ENCODE measurements at places on chromosomes 3 and 15.

DNA sequence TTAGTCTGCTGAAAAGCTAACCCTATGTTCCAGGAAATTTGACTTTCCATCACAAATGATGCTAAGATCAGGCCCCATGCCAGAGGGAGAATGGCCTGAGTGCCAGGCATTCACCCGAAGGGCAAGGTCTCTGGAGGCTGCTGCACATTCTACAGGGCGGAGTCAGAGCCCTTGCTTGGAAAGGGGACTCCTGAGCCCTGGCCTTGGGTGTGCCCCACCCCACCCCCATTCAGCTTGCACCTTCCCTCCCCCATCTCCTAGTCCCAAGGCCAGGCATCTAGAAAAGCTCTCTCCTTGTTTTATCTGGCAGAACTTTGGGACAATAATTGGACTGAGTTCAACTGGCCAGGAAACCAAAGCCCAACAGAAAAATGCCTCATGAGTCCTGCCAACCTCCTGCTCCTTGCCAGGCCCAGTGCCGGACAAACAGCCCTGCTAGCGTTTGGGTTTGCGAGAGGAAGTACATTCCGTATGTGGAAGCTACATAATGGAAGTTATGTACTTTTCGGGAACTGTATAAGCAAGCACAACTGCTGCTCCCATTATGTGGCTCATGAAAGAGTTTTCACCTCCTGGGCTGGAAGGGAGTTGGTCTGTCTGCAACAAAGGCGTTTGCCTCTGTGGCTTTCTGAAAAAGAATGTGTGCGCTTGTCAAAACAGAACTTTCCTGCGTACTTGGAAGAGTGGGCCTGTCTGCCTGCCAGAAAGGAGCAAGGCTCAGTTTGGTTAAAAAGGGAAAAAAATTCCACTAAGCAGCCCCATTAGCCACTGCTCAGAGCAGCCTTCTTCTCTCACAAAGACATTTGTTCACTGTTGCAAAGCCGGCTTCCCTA, 321.5 kb upstream of the CTNNB1 start:
- DNase-seq: no peak

- DNase-seq: no peak
These were observed 74.2 kb upstream of the POU1F1 start for GRCh38 chr3:87350367-87351199.

DNA sequence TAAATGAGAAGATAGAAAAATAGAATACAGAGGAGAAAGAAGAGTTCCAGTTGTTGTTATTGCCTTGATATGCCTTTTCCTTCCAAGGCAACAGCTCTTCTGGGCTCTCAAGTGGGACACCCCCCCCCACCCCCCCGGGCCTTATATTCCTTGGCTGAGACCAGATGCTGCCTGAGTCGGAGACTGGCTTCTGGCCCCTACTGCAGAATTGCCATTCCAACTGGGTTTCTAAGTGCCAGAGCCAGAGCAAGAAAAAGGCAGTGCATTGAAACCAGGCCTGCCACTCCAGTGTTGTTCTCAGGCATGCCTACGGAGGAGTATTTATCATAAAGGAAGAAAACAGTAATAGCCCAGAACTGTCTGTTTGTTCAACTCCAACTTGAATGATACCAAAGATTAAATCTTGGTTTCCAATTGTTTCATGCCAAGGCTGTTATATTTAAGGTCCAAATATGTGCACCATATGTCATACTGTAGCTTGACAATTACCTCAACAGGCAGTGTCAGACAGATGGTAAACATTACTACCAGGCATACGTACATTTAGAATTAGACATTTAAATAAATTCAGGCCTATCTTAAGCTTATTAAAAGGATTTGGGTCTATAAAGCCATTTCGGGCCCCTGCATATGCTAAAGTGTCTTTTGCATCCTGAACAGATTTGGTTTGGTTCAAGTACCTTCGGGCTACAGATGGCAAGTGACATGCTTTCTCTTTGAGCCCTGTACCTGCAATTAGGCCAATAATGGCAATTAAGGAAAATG, 209.9 kb upstream of the SEMA6D start:
- no peak for DNase-seq

DNA sequence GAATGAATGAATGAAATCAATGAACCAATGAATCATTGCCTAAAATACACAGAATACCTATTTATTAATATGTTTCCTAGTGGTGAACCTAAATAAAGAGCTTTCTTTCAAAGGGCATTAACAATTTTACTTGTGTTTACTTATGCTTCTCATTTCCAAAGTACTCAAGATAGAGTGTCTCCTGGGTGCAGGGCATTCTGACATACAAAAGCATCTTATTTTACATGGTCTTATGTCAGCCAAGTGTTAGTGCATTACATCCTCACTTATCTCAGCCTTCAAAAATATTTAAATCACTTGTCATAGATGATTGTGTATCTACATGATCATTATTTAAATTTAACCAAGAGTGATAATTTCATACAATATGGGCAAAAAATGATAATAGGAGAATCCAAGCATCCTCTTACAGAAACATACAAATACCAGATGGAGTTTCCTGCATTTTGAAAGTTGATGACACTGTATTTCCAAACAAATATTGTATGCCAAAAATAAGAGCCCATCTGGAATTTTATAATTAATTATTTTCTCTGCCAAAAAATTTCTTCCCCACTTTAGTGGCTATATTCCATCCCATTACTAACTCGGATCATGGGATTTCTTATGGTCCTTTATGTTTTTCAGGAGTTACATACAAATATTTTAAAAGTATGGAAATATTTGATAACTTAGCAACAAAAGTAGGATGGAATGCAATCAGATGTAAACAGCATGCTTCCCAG, 279.0 kb downstream of the RBMS3 start:
- DNase-seq: no peak

DNA sequence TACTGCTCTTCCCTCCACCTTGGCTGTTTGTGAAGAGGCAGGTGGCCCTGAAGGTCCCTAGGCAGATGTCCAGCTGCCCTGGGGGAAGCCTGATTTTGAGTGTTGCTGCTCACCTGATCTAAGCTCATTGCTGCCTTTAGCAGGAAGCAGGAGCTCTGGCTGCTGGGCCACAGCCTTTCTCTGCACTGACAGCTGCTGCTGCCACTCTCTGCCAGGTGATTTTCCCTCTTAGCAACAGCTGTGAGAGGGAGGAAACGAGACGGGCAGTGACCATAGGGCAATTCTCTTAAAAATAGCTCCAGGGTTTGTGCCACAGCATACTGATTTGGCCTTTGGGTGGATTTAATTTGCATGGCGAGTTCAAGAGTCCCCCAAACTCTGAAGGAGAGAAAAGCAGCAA, 415.8 kb upstream of the SEMA6D start:
- DNase-seq: no peak

GRCh38 chr15:64690578-64691296, 84.7 kb downstream of the RBPMS2 start:
- DNase-seq: no peak

GRCh38 chr3:127714866-127715265, 42.1 kb downstream of the ABTB1 start:
- no peak for DNase-seq

GRCh38 chr15:85142312-85142711, 160.7 kb downstream of the PDE8A start:
- DNase-seq: no peak

- no peak for DNase-seq
These were observed 530.8 kb downstream of the SOX2 start for GRCh38 chr3:182242489-182242942.

DNA sequence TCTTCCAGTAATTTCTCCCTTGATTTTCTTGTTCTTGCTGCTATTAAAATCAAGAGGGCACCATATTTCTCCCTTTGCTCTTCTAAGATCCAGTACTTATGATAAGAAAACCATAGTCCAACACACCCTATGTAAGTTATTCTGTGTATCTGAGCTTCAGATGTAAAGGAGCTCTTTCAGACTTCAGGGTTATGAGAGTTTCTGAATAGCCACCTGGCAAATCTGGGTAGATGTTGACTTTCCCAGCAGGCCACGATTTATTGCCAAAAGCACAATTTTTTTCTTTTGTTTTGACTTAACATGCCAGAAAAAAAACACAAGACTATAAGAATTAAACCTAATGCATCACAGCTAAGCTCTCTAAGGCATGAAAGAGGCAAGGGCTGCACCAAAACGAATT, 1045.0 kb downstream of the FHIT start:
- no peak for DNase-seq

DNA sequence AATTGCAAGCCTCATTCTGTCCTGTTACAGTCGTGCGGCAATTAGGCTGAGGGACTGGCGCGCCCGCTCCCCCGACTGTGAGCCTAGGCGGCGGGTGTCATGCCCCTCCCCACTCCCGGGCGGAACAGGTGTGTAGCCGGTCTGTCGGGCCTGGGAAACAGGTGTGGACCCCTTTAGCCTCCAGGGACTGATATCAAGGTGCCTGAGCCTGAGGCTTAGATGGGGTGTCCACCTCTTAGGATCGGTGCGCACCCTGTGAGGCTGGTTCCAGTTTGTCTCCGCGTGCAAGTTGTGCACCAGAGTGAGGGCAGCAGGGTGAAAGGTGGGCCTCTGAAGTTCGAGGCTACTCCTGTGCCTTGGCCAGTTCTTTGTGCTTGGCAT, 686 bp downstream of the VPS8 start:
- DNase-seq: peak; percentile 43

- DNase-seq: no peak
These were observed 40.7 kb downstream of the LDHAL6B start for GRCh38 chr15:59247364-59247763.

GRCh38 chr3:177567833-177568232, 370.6 kb upstream of the TBL1XR1 start:
- no peak for DNase-seq

DNA sequence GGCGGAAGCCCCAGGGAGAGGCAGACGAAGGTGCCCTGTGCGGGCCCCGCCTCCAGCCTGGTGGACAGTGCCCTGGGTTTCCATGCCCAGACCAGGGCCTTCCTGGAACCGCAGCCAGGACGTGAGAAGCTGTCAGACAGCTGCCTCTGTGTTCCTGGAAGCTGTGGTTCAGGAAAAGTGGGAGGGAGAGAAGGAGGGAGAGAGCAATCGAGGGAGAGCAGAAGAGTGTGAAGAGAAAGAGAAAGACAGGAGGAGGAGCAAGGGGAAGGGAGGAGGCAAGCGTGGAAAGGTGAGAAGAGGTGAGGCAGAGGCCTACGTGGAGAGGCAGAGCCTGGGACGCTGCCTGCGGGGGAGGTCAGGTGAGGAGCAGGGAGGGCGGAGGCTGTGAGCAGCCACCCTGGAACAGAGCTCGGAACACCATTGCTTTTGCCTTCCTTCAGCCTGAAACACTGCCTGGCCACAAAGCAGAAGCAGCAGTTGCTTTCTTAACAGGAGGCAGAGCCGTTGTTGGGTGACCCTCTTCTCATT, 18.6 kb downstream of the ZDHHC19 start:
- peak; percentile 57 for DNase-seq

- no peak for DNase-seq
These were observed 74.3 kb downstream of the TCF12 start for GRCh38 chr15:56992725-56993124.

DNA sequence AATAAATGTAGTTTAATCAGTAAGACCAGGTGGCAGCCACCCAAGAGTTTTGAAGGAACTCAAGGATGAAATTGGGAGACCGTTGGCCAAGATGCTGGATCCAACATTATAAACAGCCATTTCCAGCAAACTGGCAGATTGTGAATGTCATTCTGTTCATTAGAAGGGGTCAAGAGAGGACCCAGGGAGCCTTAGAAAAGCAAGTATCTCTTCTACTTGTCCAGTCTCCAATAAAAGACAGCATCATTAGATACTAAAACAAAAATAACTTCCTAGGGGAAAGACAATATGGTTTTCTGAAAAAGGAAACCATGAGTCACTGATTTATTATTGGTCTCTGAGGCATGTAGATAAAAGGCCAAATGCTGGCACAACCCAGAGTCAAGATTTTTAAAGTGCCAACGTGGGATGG, 67.9 kb downstream of the GADL1 start:
- no peak for DNase-seq

- DNase-seq: no peak
These were observed 77.1 kb upstream of the SNRPA1 start for GRCh38 chr15:101372149-101372577.

DNA sequence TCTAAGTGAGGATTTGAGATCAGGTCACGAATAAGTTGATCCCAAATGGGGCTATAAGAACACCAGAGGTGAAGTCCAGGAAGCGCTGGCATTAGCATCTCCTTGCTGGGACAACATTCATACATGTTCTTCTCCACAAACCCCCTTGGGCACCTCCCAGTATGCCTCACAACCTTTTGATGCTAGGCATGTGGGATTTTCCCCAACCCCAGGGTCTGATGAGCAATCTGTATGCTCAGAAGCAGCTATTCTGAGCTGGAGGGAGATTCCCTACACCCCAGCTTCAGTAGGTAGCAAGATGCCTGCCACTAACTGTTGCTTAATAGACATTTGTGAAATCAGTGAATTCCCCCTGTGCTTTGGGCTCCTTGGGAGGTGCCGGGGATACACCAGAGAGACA, 32.2 kb downstream of the SLC6A11 start:
- no peak for DNase-seq

GRCh38 chr15:85941186-85941855, 138.3 kb upstream of the AGBL1 start:
- DNase-seq: no peak

DNA sequence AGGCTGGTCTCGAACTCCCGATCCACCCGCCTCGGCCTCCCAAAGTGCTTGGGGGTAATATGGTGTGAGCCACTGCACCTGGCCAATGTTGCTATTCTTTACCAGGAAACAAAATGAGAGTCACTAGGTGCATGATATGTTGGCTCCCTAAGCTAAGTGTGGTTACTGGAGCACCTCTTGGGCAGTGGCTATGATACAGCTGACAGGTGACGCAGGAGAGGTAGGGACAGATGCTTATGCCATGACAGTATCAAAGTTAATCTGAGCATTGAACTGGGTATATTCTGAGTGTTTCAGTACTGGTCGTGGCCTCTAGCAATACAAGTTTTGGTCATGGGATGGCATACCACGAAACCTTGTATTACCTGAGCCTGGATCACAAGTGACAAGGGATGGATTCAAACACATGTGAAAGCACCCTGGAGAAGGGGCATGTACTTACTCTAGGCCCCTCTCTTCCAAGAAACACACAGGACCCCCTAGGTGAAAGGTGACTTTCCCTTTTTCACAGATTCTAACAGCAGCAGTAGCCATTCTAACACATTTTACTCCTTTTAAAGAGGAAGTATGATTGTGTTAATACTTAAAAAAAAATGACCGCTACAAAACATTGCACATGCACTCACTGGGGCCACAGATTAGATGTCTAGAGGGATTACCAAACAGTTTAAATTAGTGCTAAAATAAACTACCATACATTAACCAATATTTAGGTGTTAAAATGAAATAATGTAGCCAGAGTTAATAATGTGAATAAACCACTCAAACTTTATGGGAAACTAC, 467.3 kb downstream of the SHQ1 start:
- no peak for DNase-seq

GRCh38 chr3:16893618-16894200, 9.0 kb downstream of the PLCL2 start:
- DNase-seq: no peak

- DNase-seq: no peak
These were observed 11.1 kb downstream of the ISLR start for GRCh38 chr15:74184582-74185091.

DNA sequence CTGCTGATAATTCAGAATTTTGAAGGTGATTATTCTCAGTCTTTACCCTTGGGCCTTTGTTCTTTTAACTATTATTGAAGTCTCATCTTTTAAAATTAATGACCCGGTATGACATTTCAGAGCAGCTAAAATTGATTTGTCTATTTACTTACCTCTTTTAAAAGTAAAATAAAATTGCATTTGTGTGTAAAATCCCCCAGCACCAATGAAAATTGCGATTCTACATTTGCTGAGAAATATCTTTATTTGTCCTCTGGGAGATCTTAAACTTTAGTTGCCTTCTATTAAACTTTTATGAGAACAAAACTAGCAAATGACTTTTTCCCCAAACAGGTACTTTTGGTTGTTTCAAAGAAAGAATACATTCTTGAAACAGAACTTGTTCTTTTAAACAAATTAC, 7.5 kb upstream of the IL5RA start:
- no peak for DNase-seq
